ENCODE measurements at places on chromosomes 11 and 22.

DNA sequence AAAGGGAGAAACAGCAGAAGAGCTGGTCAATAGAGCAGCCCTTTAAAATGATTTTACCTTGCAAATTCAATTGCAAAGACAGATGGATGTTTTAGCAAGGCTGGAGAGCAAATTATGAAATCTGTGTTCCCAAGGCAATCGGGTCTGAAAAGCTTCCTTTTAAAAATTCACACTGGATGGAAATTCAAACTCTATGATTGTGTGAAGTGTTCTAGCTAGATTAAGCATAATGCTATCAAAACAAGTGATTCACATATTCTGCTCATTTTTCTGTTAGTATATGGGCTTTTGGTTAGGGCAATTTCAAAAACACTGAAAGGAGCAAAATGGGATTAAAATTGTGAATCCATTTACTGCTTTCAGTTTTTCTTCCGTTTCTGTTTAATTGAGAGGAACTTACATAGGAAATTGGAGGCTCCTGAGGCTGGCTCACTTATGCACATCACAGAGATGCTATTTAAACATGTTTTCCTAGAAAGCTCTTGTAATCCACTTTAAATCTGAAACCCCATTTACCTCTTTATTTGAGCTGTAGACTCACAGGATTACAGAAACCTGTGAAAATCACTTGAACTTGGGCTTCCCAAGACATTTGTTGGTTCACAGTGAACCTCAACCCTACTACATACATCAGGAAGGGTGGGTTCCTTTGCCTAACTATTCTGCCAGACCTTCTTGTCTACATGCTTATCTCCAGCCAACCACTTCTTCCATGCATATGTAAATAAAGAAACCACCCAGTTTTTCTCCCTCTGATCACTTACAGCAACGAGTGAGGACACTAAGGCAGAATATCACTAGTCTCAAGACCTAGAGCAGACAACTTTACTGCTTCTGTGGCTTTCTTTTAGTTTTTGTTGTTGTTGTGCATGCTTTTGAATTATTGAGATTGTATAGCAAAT is 201.9 kb upstream of the PITPNB start:
- no peak for DNase-seq
- peaks cover 10% of the 10 kb centered on the region for H3K4me1 ChIP-seq
- no peaks in the 10 kb centered on the region for H3K27me3 ChIP-seq
- H3K36me3 ChIP-seq: no peaks in the 10 kb centered on the region
- H3K4me3 ChIP-seq: no peak overlapping the region
- H3K27ac ChIP-seq: no peak overlapping the region

GRCh38 chr11:128955636-128956035 is 13.0 kb upstream of the TP53AIP1 start:
- H3K27ac ChIP-seq: no peak overlapping the region
- no peak for DNase-seq
- H3K4me3 ChIP-seq: no peak overlapping the region

DNA sequence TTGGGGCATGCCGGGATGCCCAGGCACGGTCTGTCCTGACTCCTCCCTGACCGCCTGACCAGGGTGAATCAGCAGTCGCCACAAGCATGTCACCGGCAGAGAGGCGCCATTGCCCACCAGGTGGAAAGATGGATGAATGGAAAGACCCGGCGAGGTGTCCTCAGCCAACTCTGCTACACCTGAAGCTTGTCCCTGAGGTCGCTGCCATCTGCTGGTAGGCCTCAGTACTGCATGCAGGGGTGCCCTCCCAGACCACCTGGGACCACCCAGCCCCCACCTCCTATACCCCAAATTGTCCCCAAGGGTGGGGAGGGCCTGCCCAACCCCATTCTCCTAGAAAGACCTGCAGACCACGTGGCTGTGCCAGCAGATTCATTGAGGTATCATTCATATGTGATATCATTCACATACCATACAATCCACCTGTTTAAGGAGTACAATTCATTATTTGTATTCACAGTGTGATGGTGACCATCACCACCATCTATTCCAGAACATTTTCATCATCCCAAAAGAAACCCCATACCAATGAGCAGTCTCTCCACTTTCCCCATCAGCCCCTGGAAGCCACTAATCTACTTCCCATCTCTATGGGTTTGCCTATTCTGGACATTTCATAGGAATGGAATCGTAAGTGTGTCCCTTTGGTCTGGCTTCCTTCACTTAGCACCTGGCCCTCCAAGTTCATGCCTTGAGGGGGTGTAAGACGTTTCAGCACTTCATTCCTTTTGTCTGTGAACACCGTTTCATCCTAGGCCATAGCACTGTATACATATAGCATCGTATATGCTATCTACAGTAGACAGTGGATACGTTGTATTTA is 17.5 kb downstream of the FGF3 start:
- no peak overlapping the region for H3K27ac ChIP-seq
- no peaks in the 10 kb centered on the region for H3K4me1 ChIP-seq
- peaks cover 2% of the 10 kb centered on the region for H3K27me3 ChIP-seq
- no peak overlapping the region for H3K4me3 ChIP-seq

- H3K27ac ChIP-seq: no peak overlapping the region
- no peaks in the 10 kb centered on the region for H3K36me3 ChIP-seq
- H3K4me3 ChIP-seq: no peak overlapping the region
- H3K27me3 ChIP-seq: peaks cover 13% of the 10 kb centered on the region
- no peaks in the 10 kb centered on the region for H3K4me1 ChIP-seq
- no peak for DNase-seq
Observed at GRCh38 chr22:47837703-47838102, 1075.3 kb downstream of the TBC1D22A start.

DNA sequence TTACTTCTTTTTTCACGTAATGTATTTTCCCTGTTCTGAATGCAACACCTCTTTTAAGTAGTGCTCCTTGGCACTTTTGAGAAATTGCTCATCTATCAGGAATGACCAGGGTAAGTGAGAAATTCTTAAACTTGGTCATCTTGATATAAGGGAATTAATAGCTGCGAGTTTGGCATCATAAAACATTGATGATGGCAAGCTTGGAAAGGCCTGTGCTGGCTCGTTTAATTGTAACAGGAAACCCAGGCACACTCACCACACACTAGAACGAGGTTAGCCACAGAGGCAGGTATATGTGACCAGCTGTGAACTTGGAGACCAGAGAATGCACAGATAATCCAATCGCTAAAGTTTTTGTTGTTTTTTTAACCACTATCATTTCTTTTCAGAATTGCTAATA is 24.3 kb downstream of the FAM118A start:
- DNase-seq: no peak
- H3K4me1 ChIP-seq: peaks cover 6% of the 10 kb centered on the region
- H3K27me3 ChIP-seq: no peaks in the 10 kb centered on the region
- H3K4me3 ChIP-seq: no peak overlapping the region
- no peak overlapping the region for H3K27ac ChIP-seq

DNA sequence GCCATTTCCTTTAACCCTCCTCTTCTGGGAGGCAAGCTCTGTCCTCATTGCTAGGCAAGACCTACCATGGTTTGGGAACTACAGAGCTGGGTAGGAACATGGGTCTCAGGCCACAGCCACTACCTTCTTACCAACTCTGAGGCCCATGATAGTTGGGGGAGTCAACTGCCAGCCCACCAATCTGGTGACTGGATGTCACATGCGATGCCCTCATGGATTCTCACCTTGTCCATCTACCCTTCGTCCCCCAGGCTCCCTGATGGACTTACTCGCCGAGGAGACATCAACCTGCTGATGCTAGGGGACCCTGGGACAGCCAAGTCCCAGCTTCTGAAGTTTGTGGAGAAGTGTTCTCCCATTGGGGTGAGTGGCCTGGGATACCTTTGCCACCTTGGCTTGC is 13.7 kb downstream of the MCM5 start:
- H3K36me3 ChIP-seq: peaks cover 93% of the 10 kb centered on the region
- no peak overlapping the region for H3K4me3 ChIP-seq
- no peaks in the 10 kb centered on the region for H3K4me1 ChIP-seq

DNA sequence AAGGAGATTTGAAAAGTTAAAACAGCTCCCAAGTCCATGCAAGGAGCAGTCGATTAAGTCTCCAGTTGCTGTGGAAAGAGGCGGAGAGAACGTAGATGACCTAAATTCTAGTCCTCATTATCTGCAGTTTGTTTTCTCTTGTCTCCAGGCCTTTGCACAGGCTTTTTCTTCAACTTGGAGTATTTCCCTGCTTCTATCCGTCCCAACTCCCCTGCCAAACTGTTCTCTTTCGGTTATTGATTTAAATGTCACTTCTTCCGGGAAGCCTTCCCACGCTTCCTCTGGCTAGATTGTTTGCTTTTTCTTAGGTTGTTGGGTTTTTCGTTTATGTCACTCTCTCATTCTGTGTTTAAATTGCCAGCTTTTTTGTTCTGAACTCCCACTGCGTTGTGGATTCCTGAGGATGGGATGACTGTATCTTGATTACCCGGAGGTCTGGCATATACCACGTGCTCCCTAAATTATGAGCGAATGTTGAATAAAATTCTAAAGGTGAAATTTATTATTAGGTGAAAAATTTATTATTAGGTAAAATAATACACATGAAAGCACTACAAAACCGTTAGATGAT is 463 bp downstream of the TMEM126B start:
- peak overlapping the region; percentile 92 for H3K4me3 ChIP-seq
- peak overlapping the region; percentile 89 for H3K27ac ChIP-seq
- peaks cover 12% of the 10 kb centered on the region for H3K4me1 ChIP-seq
- DNase-seq: no peak
- no peaks in the 10 kb centered on the region for H3K27me3 ChIP-seq
- H3K36me3 ChIP-seq: peaks cover 25% of the 10 kb centered on the region

GRCh38 chr11:1428762-1429316 is 39.1 kb downstream of the BRSK2 start:
- no peaks in the 10 kb centered on the region for H3K4me1 ChIP-seq
- H3K4me3 ChIP-seq: no peak overlapping the region
- no peaks in the 10 kb centered on the region for H3K36me3 ChIP-seq
- DNase-seq: no peak

Measured in upper lobe of right lung (tissue), 1 donor.